ENCODE measurements at places on chromosomes 5 and 9. TPM values are rescaled to one million over a fixed set of nuclear protein-coding genes. Genes with fewer than 3 reads are reported as not detected.

Gene C9orf153
- 0.38 TPM for total RNA-seq

Gene PCDHGA11
- total RNA-seq, result 4.0 TPM

GRCh38 chr9:123350590-123351310 is 5.2 kb upstream of the CRB2 start:
- DNase-seq, result no peak

DNA sequence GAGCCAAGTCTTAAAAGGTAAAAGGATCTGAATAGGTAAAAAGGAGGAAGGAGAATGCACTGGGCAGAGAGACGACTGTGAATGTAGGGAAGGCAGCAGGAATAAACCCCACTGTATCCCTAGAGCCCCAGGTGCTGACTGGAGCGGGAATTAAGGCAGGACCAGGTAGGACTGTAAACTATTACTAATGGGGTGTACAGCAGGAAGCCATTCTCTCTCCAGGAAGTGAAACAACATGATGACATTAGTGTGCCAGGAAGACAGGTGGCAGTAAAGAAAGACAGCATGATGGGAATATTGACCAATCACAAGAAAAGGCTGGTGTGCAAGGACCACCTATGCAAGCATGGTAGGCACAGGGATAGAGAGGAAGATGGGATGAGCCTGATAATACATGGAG is 433.0 kb downstream of the DNAH5 start:
- DNase-seq, result no peak

DNA sequence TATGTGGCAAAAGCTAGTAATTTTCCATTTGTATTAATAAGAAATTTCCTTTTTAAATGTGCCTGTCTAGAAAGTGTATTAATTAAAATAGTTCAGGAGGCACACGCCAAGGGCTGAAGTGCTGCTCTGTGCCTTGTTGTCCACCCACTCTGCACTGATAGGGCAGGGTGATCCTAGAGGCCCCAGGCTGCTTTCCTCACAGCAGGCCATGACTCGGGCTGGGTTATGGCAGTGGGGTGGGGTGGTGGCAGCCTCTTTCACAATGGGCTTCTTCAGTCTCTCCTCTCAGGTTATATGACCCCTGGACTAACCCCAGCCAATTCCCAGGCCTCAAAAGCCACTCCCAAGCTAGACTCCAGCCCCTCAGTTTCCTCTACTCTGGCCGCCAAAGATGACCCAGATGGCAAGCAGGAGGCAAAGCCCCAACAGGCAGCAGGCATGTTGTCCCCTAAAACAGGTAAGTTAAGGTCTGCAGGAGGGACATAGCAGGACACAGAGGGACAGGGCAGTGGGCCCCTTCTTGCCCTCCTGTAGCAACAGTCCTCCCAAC is 19.5 kb downstream of the CD74 start:
- no peak for DNase-seq
